ENCODE measurements at places on chromosomes 12 and 14.

DNA sequence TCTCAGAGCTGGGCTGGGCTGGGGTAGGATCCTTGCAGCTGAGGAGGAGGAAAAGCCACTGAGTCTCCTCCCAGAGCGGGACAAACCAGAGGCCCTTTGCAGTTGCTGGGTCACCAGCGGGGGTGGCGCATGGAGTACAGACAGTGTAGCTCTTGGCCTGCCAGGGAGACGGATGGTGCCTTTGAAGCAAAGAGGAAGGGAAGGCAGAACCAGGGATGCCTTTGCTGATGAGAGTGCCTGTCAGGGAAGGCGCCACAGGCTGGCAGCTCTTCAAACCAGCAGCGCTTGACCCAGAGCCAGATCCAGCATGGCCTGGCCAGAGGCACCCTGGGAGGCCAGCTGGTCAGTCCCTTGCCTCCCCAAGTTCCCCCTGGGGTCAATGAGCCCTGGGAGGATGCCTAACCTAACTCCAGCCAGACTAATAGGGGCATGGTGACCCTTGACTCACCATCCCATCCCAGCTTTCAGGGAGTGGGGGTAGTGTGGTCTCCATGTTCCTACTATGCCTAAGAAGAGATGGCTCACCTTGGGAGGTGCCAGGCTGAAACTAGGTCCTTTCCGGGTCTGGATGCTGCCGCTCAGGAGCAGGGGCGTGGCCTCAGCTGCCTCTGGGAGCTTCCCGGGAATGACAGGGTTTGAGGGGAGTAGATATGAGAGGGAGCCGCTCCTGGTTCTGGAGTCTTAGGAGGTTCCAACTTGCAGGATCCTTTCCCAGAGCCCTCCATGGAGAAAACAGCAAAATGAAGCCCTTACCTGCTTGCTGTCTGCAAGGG, 19.8 kb downstream of the VASH1 start:
- DNase-seq = peak; percentile 8

DNA sequence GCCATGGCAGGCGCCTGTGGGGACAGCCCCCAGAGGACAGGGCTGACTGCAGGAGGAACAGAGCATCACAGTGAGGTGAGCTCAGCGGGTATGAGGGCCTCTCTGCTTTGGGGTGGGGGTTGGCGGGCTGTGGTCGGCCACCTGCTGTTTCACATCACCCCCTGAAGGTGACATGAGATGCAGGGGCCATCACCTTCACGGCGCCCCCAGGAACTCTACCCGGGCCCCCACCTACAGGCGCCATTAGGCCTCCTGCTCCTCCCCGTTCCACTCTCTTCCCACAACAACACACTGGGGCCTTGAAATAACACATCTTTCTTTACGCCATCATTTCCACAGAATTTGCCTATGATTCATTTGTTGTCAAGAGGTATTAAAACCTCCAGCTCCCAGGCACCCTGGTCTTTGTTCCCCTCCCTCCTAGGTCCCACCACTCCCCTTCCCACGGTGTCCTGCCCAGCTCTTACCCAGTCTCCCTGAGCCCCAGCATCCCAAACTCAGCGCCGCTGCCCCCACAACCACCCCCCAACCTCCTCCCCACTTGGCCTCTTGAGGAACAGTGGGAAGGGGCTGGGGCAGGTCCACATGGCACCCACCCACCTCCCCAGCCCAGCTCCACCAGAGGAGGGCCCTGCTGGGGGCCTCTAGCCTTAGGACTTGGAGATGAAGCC, 12.7 kb upstream of the HDAC7 start:
- no peak for DNase-seq

- DNase-seq = no peak
These were observed 177.2 kb upstream of the PRICKLE1 start for GRCh38 chr12:42766754-42767153.

GRCh38 chr14:65408113-65408512, 4.4 kb upstream of the FUT8 start:
- DNase-seq = no peak

GRCh38 chr12:31466768-31467167, 124.2 kb downstream of the DENND5B start:
- DNase-seq = peak; percentile 30

GRCh38 chr12:95115641-95116040, 42.2 kb upstream of the NR2C1 start:
- DNase-seq = no peak

DNA sequence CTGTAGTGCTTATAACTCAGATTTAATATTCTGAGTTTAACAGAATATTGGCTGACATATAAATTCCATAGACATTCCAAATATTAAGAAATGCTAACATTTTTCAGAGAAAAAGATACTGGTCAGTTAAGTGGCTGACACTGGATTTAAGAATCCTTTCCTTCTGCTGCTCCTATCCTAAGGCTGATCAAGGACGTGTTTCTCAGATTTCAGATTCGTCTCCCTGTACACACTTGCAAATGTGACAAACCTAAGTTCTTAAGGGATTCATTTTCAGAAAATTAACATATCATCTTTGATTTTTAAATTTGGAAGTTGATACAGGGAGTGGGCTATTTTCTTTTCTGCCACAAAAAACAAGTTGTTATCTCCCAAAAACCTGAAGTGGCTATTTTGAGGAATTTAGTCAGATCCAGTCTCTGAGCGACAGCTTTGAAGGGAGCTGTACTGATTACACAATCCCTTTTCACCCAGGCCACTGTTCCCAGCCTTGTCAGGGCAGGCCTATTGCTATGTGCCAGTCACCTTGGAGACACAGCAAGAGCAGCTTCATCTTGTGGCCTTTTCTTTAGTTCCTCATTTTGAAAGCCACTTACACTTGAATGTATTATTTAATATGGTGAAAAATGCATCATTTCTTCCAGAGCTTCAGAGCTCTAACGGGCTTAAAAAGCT, 370.6 kb downstream of the KCNH5 start:
- no peak for DNase-seq
